Mucosa of descending colon (tissue), 3 donors: ENCODE measurements at places on chromosomes 2 and 18. TPM values are rescaled to one million over a fixed set of nuclear protein-coding genes. Genes with fewer than 3 reads are reported as not detected.

Gene KCNJ3
- 0.38 TPM for total RNA-seq

Gene C2orf80
- total RNA-seq, result not detected

Gene ANXA4
- 228 TPM for total RNA-seq

Gene LIMS3
- 1.6 TPM for total RNA-seq

Gene HEATR5B
- 25.5 TPM for total RNA-seq

Gene CFAP221
- not detected for total RNA-seq

Gene KLHL14
- 0.10 TPM for total RNA-seq

Gene MAP2
- 8.4 TPM for total RNA-seq

Gene AGXT
- 4.1 TPM for total RNA-seq

Gene TUBB8B
- 1.2 TPM for total RNA-seq

Gene MC5R
- total RNA-seq, result not detected

Gene RBMS1
- 21.6 TPM for total RNA-seq

Gene CENPA
- total RNA-seq, result 1.7 TPM

Gene SP9
- total RNA-seq, result not detected

Gene RAB27B
- 14.9 TPM for total RNA-seq

Gene PRSS56
- not detected for total RNA-seq

Gene SERPINB2
- not detected for total RNA-seq

Gene SPDYA
- 2.3 TPM for total RNA-seq

Gene SIX3
- not detected for total RNA-seq

Gene LHCGR
- not detected for total RNA-seq

Gene MROH2A
- not detected for total RNA-seq

Gene ARHGEF4
- total RNA-seq, result 14.0 TPM

Gene POMC
- 0.31 TPM for total RNA-seq

Gene TOGARAM2
- 0.81 TPM for total RNA-seq

Gene FRZB
- 15.7 TPM for total RNA-seq

Gene THSD7B
- total RNA-seq, result not detected

Gene SERPINB13
- not detected for total RNA-seq

Gene FMNL2
- total RNA-seq, result 12.0 TPM

Gene THOC1
- 27.6 TPM for total RNA-seq

Gene MTHFD2
- 42.2 TPM for total RNA-seq

Gene NYAP2
- total RNA-seq, result 0.09 TPM

Gene PROC
- total RNA-seq, result 3.6 TPM

Gene FBXO41
- 4.8 TPM for total RNA-seq

Gene RNF25
- 11.5 TPM for total RNA-seq

Gene FAM228B
- total RNA-seq, result 36.6 TPM

Gene REL
- total RNA-seq, result 17.4 TPM

Gene CD8B2
- total RNA-seq, result 0.26 TPM

Gene TBR1
- total RNA-seq, result not detected

Gene FAM237A
- total RNA-seq, result not detected

Gene ALMS1
- 26.6 TPM for total RNA-seq

Gene TMEM247
- not detected for total RNA-seq

Gene SERPINB5
- 0.63 TPM for total RNA-seq

Gene SETBP1
- total RNA-seq, result 97.2 TPM

Gene ITGB6
- total RNA-seq, result 9.0 TPM

Gene UPP2
- total RNA-seq, result not detected
